Pancreas (tissue), 10 donors: ENCODE measurements at places on chromosomes 6 and 20. TPM values are rescaled to one million over a fixed set of nuclear protein-coding genes. Genes with fewer than 3 reads are reported as not detected.

Gene BPIFB4
- not detected for total RNA-seq

Gene NFYA
- 6.3 TPM for total RNA-seq

Gene PLTP
- 95.9 TPM for total RNA-seq

Gene TSPYL4
- 7.8 TPM for total RNA-seq

Gene SIGLEC1
- total RNA-seq = 2.4 TPM

Gene PGC
- total RNA-seq = 1.0 TPM

Gene IL17A
- not detected for total RNA-seq

Gene CLPSL2
- total RNA-seq = 3.1 TPM

Gene PRDM1
- 5.5 TPM for total RNA-seq

Gene FABP7
- not detected for total RNA-seq

Gene NOX3
- not detected for total RNA-seq

Gene KIAA0408
- 0.09 TPM for total RNA-seq

Gene PTCRA
- not detected for total RNA-seq

Gene TPD52L1
- total RNA-seq = 51.6 TPM

Gene APOBEC2
- 9.1 TPM for total RNA-seq

Gene ID1
- total RNA-seq = 9.5 TPM

Gene SLC17A2
- not detected for total RNA-seq

Gene VSX1
- total RNA-seq = 0.29 TPM

Gene ELOVL2
- total RNA-seq = 1.7 TPM

Gene GNAS-AS1
- 0.61 TPM for total RNA-seq

Gene ZC2HC1B
- not detected for total RNA-seq

Gene OPRL1
- total RNA-seq = 0.25 TPM

Gene BCL2L1
- 27.3 TPM for total RNA-seq

Gene KIAA1755
- total RNA-seq = 0.56 TPM

Gene GSTA2
- 103 TPM for total RNA-seq

Gene FAM162B
- 0.66 TPM for total RNA-seq

Gene FGD2
- total RNA-seq = 0.98 TPM

Gene POU3F2
- total RNA-seq = not detected

Gene SAPCD1
- total RNA-seq = 0.64 TPM

Gene DPPA5
- not detected for total RNA-seq

Gene PI16
- 0.84 TPM for total RNA-seq

Gene EDN3
- 4.6 TPM for total RNA-seq

Gene TRIM27
- 33.6 TPM for total RNA-seq

Gene WFDC12
- total RNA-seq = not detected

Gene ACSS1
- total RNA-seq = 30.4 TPM

Gene NMBR
- 0.12 TPM for total RNA-seq

Gene VPS16
- total RNA-seq = 19.2 TPM

Gene LATS1
- 14.2 TPM for total RNA-seq

Gene WASF1
- 5.7 TPM for total RNA-seq

Gene HDGFL1
- not detected for total RNA-seq

Gene B4GALT5
- total RNA-seq = 10.1 TPM

Gene RFX6
- 4.1 TPM for total RNA-seq

Gene NKX2-4
- total RNA-seq = not detected

Gene NRN1
- total RNA-seq = 1.5 TPM

Gene PPP2R5D
- 9.6 TPM for total RNA-seq

Gene DTNBP1
- 7.5 TPM for total RNA-seq
